Progenitor cell of endocrine pancreas (in vitro differentiated cells): ENCODE measurements at places on chromosomes 1 and 21.
A peak's percentile ranks its signal among the peaks of the same experiment; 100 is the strongest.

GRCh38 chr1:226051365-226051764, 11.2 kb upstream of the H3-3A start:
- no peak for DNase-seq

GRCh38 chr21:41368735-41369104, 6.9 kb downstream of the MX2 start:
- DNase-seq = no peak

GRCh38 chr1:170145770-170146676, at the start of gene NTMT2:
TSS of gene NTMT2 (plus strand) at chr1:170145959. CDS start at chr1:170146108, 149 bp downstream.
- no peak for DNase-seq

GRCh38 chr1:32773018-32773763, 44.0 kb downstream of the YARS1 start:
- peak; percentile 81 for DNase-seq

GRCh38 chr1:174044418-174045222, 22.5 kb upstream of the RC3H1 start:
- no peak for DNase-seq
